ENCODE measurements at places on chromosomes 5 and 9.

GRCh38 chr5:139650031-139650688 lies 2.0 kb downstream of the CXXC5 start:
- DNase-seq, result no peak

- no peak for DNase-seq
Measured at GRCh38 chr9:83544002-83544698, 5.9 kb upstream of the FRMD3 start.

- DNase-seq, result no peak
Measured at GRCh38 chr5:133041910-133042309, 9.9 kb upstream of the HSPA4 start.

DNA sequence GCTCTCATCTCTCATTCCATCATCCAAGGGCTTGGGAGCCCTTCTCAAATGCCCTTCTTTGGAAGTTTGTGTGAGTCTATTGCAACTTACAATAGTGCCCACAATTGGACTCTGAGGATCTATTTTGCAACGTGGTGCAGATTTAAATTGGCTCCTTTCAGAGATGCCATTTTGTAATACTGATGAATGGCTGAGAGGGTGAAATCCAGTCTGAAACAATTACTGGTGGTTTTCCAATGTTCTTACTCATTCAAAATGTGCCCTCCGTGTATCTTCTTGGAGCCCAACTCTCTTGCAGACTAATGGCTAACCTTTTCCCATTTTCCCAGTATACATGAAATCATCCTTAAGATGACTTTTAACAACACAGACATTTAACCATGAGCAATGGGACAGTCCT lies 6.1 kb downstream of the ZNF462 start:
- DNase-seq, result no peak

DNA sequence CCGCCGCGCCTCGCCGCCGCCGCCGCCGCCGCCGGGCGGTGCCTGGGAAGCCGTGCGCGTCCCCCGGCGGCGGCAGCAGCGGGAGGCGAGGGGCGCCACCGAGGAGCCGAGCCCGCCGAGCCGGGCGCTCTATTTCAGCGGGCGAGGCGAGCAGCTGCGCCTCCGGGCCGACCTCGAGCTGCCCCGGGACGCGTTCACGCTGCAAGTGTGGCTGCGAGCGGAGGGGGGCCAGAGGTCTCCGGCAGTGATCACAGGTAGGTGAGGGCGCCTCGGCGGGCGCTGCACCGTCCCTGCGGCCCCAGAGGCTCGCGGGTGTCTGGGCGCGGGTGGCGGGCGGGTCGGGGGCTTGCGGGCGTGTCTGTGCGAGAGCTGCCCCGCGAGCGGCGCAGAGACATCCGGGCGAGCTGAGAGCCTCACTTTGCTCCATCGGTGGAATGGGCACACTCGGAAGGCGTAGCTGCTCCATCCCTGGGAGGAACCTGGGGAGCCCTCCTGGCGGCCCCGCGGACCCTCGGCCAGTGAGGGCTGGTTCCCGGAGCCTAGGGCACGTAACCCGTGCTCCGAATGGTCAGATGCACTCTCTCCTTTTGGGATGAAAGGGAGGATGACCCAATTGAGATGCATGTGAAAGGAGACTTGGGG lies 864 bp downstream of the PAPPA start:
- no peak for DNase-seq

GRCh38 chr5:73686912-73687311 lies 60.9 kb downstream of the ARHGEF28 start:
- DNase-seq, result no peak

DNA sequence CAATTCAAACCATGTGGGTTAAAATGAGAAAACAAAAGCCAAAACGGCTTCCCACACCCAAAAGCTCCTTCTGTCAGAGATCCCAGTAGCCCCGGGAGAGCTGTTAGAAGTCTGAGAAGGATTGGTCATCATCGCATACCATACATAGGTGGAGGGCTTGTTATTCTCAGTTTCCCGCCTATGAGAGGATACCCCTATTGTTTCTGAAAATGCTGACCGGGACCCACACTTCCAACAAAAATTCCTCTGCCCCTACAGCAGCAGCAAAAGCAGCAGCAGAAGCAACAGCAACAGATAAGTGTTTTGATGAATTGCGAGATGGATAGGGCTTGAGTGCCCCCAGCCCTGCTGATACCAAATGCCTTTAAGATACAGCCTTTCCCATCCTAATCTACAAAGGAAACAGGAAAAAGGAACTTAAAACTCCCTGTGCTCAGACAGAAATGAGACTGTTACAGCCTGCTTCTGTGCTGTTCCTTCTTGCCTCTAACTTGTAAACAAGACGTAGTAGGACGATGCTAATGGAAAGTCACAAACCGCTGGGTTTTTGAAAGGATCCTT lies at the start of gene TEK:
Gene TEK, plus strand, starts transcription at position 245 of the 561 bp plus-strand sequence. CDS start 366 bp downstream, outside the sequence.
- DNase-seq, result no peak

DNA sequence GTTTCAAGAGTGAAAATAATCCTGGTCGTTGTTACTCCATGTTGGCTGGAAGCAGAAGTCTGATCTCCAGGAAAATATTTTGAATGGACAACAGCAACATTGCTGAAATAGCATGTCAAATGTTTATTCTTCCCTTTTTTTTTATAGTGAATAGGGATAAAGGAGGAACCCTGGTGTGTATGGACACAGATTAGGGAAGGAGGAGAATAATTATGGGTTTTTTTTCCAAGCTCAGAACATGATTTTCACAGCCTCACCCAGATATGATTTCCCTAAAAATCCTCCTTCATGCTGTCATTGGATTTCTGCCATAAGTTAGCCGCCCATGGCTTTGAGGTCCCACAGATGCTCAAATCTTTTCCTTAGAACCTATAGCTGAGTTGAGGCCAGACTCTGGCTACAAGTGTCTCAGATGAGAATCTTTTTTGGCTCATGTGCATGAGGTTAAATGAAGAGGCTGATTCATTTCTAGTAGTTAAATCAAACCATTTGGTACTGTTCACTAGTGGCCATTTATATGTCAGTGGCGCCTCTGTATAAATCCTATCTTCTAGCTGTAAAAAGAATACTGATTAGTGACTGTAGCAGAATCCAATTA lies 65.5 kb upstream of the LIFR start:
- DNase-seq, result no peak

DNA sequence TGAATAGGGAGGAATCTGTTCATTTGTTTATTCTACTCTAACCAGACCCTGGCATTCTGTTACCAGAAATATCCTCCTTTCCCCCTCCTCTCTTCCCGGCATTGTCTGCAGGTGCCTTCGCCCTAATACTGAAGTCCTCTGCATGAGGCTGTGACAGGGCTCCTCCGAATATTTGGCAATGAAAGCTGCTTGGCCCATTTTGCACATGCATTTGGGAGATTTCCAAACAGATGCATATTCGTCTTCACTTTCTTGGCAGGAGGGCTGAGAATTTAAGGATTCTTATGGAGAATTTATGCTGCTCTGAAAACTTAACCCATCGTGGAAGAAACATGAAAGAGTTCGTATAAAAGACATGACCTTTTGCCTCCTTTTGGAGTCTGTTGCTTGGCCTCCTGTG lies 484.0 kb downstream of the ZNF608 start:
- DNase-seq, result no peak

DNA sequence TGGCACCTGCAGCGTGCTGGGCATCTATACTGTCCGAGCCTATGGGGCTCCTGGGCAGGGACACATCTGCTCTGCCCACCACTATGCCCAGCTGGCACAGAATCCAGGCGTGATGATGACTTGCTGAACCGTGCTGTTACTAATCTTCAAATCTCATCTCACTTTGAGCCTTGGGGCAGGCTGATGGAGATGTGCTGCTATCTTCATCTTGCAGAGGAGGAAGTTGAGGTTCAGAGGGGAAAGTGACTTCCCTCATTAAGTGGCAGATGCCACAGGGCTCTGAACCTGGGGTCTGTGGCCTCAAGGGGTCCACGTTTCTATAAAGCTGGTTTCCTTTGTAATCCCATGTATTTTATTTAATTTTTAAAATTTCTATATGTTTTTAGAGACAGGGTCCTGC lies 4.7 kb downstream of the SLC2A6 start:
- no peak for DNase-seq

DNA sequence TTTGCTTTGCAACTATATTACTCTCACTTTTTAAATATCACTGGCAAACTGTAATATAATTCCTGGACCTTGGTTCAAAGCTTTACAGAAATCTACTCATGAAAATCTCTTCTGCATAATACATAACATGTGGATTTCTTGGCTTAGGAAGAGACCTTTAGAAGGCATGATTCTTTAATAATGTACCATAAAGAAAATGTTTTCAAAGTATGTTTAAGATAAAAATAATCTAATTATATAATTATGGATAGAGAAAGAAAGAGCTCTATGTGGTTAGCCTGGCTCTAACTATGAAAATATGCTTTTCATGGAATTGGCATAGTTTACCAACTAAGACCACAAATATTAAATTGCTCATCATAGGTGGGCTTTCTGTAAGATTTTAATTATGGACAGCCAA lies 817.8 kb downstream of the TLE1 start:
- DNase-seq, result no peak

DNA sequence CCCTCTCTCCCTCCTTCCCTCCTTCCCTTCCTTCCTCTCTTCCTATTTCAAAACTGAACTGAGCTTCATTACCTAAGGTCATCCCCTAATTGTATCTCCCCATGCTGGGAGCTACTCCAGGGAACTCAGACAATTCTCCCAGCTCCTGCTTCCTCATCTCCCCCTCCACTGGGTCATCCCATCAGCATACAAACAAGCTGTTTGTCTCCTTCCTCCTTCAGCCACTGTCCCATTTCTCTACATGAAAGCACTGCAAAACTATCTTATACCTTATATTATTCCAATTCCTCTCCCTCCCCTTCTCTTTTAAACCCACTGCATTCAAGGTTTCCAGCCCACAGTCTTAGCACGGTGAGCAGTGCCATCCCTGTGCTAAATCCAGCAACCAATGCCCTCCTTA lies 262.4 kb downstream of the AGTPBP1 start:
- no peak for DNase-seq

- no peak for DNase-seq
Measured at GRCh38 chr9:117412006-117412715, 2.7 kb downstream of the ASTN2 start.

- peak; percentile 99 for DNase-seq
Measured at GRCh38 chr9:128723866-128724743, at the start of gene ZDHHC12. ZDHHC12 (minus strand) TSS chr9:128724127; CDS start chr9:128724093, 34 bp downstream.

GRCh38 chr5:4114452-4114851 lies 518.8 kb downstream of the IRX1 start:
- no peak for DNase-seq

DNA sequence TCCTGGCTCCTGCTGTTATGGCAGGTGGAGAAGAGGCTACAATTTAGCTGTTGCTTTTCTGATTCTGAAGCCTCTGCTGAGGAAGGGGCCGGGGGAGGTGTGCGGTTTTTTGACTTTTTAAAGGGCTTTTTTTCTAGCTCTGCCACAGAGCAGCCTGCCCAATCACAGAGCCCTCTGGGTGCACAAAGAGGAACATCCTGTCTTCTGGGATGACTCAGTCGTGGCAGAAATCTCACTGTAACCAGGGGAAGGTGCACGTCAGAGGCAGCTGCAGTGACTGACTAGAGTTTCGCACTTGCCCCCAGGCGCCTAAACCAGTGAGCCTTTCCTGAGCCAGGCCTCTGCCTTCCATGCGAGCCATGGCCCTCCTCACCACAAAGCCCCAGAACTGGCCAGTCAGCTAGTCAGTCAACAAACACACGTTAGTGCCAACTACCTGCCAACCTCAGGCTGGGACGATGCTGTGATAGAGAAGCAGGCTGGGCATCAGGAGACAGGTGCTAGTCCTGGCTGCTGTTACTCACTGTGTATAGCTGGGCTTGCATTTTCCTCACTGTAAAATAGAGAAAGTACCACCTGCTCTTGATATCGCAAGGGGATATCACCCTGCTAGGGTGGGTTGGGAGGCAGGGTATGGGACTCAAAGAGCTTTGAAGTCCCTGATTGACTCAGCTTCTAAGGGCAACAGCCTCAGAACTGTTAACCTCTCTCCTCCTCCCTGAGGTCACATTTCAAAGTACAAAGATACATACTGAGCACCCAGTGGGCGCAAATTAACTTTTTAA lies 2.2 kb downstream of the AKNA start:
- DNase-seq, result peak; percentile 95

DNA sequence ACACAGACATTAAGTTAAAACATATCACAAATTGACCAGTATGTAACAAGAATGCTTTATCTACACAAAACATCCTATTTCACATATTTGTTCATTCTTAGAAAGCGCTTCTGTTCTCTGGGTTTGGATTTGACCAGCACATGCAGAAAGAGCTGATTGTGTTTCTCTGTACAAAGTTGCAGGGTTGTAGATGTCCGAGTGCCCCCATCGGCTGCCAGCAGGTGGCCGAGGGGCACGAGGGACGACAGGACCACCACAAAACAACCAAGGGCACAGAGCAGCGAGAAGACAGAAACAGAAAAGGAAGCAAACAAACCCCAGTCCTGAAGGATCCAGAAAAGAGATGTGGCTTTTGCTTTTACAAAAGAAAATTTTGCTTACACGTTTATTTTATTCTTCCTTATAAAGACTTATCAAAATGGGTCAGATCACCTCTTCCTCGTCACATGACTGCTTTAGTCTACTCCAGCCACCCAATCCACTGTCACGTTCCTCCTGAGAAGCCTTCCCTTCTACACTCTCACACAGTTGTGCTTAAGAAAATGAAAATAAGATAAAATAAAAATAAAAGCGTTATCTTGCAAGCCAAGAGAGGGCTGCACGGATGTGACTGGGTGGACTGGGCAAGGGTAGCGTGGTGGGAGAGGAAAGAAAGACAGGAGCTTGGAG lies 9.5 kb downstream of the OTP start:
- DNase-seq, result no peak

- no peak for DNase-seq
Measured at GRCh38 chr9:86529496-86530275, 175.5 kb upstream of the TUT7 start.

GRCh38 chr5:128765448-128766061 lies 199.7 kb upstream of the SLC27A6 start:
- no peak for DNase-seq

- no peak for DNase-seq
Measured at GRCh38 chr9:28847331-28847730, 1274.0 kb upstream of the C9orf72 start.

GRCh38 chr9:113484258-113484730 lies 20.8 kb downstream of the RGS3 start:
- no peak for DNase-seq

DNA sequence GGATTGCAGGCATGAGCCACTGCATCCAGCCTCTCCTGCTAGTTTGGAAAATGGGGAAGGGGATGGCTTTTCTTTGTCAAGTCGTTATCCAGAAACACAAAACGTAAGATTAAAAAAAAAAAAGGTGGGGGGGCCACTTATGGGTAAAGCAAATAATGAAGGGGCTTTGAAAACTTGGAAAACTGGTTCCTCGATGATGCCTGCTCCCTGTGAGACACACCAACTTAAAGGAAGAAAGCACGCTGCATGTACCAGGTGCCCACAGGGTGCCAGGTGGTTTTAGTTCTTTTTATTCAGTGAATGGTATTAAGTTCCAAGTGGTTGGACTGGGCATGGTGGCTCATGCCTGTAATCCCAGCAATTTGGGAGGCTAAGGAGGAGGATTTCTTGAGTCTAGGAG lies 170.1 kb downstream of the GOLPH3 start:
- no peak for DNase-seq

- no peak for DNase-seq
Measured at GRCh38 chr5:128966375-128966774, 1.1 kb downstream of the SLC27A6 start.

- DNase-seq, result no peak
Measured at GRCh38 chr5:150155258-150156026, at the start of gene PDGFRB. PDGFRB (minus strand) TSS chr5:150155845; CDS start chr5:150137047, 18,798 bp downstream.
